CD4-positive, alpha-beta memory T cell (primary cell): ENCODE measurements at places on chromosomes 6 and 20.

DNA sequence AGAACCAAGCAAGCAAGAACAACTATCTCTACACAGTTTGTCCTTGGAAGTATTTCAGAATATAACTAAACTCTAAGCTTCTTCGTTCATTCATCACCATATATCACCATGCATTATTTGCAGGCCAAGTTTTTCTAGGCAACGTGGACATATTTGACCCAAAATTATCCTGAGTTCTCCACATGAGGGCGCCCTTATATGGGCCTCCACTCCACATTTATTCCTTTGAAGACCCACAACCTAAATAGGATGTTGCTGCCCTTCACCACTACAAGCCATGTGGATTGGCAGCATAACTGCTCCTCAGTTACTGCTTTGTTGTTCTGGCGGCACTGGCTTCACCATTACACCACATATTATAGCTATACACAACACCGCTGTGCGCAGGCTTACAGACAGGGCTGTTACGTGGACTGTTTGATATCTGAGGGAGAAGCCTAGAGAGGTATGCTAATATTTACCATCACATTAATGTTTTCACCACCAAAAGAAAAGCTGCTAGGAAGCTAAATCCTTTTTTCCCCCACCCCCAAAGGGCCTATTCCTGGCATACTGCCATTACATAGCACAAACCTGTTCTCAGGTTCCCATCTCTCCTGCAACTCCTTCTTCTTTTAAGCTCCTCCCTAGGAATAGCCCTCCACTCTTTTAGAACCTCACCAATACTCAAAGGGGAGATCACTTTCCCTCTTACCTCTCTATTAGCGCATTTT lies 411.7 kb downstream of the C6orf118 start:
- DNase-seq, result no peak

DNA sequence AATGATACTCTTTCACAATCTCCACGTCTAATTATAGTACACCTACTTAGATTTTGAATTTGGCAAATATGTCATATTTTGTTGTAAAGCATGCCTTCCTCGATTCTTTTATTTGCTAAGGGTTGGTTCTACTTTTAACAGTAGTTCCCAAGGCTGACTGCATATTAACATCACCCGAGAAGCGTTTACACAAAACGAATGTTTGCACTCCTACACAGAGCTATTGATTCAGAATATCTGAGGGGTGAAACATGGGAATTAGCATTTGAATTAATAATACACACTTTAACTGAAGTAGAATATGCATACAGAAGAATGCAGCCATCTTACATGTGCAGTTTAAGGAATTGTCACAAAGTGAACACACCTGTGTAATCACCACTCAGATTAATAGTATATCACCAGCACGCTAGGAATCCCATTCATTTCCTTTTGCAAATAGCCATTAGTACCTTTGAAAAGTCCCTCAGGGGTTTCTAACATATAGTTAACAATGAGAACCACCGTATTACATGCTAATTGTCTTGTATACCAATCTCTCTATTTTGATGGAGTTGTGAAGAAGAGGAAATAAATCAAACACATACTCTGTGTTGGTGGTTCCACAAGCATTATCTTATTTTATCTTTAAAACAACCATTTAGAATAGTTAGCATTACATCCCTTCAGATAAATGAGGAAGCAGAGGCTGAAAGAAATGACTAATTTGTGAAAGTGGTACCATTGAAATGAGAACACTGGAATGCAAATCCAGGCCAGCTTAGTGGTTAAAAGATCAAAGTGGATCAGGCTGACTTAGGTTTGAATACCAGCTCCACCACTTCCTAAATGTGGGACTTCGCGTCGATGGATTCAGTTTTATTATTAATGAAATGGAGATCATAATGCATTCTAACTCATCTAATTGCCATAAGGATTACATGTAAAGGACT lies 317.6 kb downstream of the HDGFL1 start:
- DNase-seq, result no peak

- no peak for DNase-seq
These were observed 660.4 kb upstream of the FLRT3 start for GRCh38 chr20:14997791-14998190.

DNA sequence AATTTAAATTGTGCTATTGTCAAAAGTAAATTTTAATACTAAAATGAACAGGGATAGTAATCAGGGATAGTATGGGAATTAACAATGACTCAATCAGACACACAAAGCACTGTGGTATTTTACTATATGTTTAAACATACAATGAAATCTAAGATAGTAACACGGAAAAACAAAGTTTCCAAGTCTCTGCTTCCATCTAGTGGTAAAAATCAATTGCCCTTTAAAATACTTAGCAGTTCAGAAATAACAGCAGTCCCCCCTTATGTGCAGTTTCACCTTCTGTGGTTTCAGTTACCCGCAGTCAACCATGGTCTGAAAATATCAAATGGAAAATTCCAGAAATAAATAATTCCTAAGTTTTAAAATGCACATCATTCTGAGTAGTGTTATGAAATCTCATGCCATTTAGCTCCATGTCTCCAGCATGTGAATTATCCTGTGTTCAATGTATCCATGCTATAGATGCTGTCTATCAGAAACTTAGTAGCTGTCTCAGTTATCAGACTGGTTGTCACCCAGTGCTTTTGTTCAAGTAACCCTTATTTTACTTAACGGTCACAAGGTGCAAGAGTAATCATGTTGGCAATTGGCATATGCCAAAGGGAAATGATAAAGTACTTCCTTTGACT lies 58.5 kb downstream of the AHI1 start:
- DNase-seq, result no peak

DNA sequence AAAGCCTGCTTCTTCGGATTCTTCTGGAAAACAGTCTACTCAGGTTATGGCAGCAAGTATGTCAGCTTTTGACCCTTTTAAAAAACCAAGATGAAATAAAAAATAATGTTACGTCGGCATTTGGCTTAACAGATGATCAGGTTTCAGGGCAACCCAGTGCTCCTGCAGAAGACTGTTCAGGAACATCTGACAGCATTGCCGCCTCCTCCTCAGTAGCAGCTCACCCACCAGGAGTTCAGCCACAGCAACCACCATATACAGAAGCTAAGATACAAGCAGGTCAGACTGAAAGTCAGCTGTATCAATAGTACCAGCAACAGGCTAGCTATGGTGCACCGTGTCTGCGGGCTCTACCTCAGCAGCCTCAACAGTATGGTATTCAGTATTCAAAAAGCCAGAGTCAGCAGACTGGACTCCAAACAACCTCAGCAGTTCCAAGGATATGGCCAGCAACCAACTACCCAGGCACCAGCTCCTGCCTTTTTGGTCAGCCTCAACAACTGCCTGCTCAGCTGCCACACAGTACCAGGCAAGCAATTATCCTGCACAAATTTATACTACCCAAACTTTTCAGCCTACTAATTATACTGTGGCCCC lies 51.9 kb downstream of the BTBD9 start:
- no peak for DNase-seq

DNA sequence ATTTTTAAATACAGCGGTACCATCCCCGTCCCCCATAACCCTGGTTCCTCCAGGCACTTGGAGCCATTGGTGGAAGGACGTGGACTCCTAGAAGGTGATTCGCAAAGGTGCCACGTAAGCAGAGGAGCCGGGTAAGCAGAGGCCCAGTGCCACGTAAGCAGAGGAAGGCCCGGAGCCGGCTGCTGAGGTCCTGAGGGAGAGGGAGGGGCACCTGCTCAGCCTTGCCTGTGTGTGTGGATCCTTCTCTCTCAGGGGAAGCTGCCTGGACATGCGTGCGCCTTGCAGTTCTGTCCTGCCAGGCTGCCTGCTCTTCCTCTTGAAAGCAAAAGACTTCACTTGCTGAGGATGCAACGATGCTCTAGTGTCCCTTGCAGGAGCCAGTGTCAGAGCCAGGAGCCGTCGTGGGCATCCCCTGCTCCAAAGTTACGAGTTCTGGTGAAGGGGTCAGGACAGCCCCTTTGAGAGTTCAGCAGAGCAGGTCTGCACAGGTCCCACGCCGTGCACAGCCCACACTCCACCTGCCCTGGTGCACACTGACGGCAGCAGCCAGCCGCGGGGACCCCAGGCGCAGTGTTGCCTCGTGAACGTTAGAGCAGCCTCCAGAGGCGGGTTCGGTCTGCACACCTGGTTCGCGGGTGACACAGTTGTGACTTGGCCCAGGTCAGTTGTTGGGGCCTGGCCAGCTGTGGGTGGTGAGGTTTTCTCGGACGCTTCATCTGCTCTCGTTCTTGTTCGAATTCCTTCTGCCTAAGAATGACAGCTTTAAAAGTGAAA lies 1.9 kb upstream of the NKAIN4 start:
- DNase-seq, result no peak

DNA sequence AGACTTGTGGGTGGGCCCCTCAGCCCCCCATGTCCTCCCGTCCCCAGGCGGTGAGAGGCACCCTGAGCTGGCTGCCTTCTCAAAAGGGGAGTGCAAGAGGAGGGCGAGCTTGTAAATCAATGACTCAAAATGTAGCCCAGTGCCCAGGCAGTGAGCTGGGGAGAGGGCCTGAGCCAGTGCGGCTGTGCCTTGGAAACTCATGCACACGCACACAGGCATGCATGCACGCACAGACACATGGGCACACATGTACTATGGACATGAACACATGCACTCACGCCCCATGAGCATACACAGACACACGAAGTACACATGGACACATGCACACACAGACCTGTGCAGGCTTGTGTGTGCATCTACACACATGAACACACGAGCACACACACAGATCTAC lies 133.5 kb downstream of the TAF4 start:
- no peak for DNase-seq

GRCh38 chr6:139962654-139963347 lies 588.4 kb upstream of the CITED2 start:
- DNase-seq, result no peak
